ENCODE measurements at places on chromosomes 2 and 18.

DNA sequence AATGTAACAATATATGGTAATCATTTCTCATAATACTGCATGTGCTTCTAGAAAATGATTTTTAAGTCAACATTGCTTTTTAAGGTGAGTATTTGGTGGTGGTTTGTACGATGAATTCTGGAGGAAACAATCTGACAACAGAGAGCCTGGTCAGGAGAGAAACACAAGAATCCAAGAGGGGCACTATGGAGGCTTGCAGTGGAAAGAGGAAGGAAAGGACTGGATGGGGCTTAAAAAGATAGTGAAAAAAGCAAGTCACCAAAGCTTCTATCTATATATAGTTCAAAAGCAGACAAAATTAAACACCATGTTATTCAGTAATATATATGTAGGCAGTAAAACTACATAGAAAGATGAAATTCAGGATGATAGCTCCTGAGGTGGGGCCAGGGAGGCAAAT lies 109.4 kb upstream of the SERTAD2 start:
- DNase-seq = no peak

- DNase-seq = peak; percentile 70
Observed at GRCh38 chr2:223297788-223298187, 245.8 kb downstream of the KCNE4 start.

DNA sequence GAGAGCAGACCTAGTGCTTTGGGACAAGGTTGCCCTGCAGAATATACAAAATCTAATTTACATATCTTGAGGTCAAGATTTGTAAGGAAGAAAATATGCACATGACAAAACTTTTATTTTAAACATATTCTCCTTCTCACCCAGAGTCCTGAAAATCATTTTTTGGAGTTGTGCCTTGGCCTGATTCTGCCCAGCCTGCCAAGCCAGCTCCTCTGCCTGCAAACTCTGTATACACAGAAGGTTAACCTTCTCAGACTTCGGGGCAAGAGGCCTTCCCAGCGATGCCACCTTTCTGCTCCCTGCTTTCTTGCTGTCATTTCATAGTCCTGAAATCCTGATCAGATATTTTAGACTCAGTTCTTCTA lies 95.8 kb upstream of the CAVIN2 start:
- no peak for DNase-seq

DNA sequence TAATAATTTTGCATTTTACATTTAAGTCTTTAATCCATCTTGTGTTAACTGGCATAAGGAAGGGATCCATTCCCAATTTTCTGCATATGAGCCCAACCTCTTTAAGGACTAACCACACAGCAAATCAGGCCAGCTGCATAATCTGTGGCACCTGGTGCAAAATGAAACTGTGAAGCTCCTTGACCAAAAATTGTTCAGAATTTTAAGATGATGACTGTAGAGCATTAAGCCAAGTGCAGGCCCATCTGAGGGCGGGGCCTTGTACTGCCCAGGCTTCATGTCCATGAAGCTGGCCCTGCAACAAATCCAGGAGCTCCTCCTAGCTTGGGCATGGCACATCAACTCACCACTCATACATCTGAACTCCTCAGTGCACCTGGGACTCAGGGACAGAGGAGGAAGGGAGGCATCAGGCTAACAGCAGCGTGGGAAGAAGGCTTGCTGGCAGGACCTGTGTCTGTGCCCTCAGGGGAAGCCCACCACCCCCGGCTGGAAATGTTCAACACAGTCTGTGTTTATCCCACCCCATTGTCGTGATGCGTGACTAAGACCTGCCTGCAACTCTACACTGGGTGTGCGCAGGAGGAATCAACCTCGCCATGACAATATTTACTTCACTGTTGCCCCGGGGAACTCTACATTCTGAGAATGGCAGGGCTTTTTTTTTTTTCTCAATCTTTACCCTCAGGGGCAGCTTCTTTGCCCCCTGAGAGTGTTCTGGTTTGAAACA lies 128.9 kb upstream of the SIX2 start:
- DNase-seq = no peak

DNA sequence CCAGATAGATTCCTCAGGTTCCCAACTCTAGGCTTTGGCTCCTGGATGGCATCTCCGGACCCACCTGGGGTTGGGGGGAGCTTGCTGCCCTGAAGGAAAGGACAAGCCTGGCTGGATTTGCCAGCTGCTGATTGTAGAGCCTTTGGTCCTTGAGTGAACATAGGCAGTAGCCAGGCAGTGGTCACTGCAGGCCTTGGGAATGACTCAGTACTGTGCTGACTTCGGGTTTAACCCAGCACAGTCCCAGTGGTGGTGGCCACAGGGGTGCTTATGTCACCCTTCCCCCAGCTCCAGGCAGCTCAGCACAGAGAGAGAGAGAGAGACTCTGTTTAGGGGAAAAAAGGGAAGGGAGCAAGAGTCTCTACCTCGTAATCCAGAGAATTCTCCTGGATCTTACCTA lies 27.7 kb upstream of the ACTR2 start:
- peak; percentile 70 for DNase-seq

GRCh38 chr2:67320861-67321587 lies 76.1 kb upstream of the ETAA1 start:
- no peak for DNase-seq
